ENCODE measurements at places on chromosomes 1 and 21.
A peak's percentile ranks its signal among the peaks of the same experiment; 100 is the strongest.

- ATAC-seq = no peak
Observed at GRCh38 chr1:185291652-185292051, 25.4 kb downstream of the IVNS1ABP start.

DNA sequence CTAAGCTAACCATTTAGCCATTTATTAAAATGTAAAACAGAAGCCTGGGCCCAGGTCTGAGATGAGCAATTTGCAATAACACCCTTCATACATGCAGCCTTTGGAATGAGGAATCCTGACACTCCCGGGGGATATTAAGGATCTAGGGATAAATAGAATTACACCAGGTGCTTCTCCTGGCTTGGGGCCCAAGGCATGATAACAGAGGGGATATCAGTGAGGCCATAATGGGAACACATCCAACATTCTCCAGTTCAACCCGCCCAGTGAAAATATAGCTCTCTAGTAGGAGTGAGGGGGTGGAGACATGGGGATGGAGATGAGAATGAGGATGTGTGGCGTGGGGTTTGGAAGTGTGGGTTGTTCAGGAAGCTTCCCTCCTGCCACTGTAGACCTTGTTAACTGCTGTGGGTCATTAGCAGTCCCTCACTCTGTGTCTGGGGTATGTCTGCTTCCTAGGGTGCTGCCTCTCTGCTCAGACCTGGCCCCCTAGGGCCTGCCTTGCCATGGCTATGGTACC lies 57.9 kb upstream of the KANK4 start:
- ATAC-seq = no peak

GRCh38 chr1:81833722-81834121 lies 33.0 kb downstream of the ADGRL2 start:
- ATAC-seq = no peak

- ATAC-seq = peak; percentile 4
Observed at GRCh38 chr1:151157067-151157531, 650 bp downstream of the TNFAIP8L2 start.

DNA sequence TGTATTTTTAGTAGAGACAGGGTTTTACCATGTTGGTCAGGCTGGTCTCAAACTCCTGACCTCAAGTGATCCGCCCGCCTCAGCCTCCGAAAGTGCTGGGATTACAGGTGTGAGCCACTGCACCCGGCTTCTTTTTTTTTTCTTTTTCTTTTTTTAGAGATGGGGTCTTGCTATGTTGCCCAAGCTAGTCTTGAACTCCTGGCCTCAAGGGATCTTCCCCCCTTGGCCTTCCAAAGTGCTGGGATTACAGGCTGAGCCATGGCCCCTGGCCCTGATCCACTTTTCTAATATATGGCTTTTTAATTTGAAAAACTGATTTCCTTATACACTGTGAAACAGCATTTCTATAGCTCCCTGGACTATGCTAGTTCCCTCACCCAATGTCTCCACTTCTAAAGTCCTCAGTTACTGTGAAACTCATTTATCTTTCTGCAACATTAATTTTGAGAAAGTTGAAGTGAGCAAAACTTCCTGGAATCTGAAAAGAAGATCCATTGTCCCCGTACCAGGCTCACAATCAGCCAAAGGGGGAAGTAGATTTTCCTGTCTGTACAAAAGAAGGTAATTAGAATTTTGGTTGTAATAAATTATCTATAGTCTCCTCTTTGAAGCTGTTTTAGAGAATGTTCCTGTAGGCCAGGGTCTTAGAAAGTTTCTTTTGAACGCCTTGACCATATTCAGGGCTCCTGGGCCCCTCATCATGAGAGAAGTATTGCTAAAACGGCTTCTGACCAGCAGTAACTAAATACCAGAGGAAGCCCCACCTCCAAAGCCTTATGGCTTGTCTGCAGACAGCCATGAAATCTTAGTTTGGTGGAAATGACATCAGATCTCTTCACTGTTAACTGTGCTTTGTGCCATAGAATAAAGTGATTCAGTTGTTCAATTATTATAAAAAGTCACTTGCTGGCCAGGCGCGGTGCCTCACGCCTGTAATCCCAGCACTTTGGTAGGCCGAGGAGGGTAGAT lies 34.9 kb downstream of the DEGS1 start:
- ATAC-seq = no peak

GRCh38 chr1:15075817-15076216 lies 77.7 kb upstream of the TMEM51 start:
- ATAC-seq = no peak

DNA sequence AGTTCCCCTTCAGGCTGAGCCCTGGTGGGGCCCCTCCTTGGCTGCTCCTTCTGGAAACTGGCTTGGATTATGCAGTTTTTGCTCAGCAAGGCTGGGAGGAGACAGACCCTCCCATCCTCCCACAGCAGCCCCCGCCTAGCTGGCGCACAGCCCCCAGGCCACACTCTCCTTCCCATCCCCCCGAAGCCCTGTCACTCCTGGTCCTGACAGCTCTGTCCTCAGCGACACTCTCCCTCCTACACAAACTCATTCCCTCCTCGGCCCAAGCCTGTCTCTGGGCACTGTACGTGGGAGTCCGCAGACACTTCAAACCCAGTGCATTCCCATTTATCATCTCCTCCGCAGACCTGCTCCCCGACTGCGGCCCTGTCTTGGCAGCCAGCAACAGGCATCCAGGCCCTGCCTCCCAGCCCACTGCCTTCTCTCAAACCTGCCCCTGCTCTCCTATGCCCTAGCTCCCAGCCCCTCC lies 25.0 kb upstream of the EPHB2 start:
- no peak for ATAC-seq

DNA sequence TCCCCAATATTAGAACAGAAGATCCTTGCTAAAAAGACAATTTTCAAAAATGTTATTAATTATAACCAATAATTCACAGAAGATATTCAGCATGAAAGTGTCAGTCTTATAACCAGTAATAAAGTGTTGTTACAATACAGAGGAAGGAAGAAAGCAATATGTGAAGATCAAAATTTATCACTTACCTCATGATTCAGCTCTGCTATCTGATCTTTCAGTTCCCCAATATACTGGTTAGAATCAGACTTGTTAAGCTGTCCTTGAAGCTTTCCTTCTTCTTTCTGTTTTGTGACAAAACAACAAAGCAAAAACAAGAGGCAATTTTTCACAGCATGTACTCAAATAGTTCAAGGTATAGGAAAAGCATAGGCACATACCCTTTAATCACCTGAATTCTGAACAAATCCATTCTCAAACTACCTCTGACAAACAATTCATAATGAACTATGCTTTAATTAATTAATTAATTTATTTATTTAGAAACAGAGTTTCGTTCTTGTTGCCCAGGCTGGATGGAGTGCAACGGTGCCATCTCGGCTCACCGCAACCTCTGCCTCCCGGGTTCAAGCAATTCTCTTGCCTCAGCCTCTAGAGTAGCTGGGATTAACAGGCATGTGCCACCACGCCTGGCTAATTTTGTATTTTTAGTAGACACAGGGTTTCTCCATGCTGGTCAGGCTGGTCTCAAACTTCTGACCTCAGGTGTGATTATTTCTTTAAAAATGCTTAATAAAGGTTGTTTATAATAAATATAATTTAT lies 76.9 kb upstream of the GFI1 start:
- ATAC-seq = no peak

- ATAC-seq = no peak
Observed at GRCh38 chr1:101203820-101204540, 32.8 kb upstream of the S1PR1 start.

DNA sequence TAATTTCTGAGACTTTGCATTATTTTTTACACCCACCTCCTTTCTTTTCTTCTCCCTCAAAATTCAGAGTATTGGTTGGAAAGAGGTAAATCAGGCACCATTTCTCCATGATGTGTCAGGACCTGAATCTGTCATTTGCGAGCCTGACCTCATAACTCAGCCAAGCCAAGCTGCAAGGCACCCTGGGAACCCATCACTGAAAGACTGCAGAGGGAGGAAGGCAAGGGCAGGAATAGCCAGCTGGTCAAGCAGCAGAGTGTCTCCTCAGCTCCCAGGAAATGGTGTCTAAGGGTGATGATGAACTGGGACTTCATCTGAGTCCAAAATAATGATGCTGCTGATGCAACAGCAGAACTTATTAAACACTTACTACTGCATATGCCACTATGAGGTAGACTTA lies 556.6 kb downstream of the OMA1 start:
- no peak for ATAC-seq

DNA sequence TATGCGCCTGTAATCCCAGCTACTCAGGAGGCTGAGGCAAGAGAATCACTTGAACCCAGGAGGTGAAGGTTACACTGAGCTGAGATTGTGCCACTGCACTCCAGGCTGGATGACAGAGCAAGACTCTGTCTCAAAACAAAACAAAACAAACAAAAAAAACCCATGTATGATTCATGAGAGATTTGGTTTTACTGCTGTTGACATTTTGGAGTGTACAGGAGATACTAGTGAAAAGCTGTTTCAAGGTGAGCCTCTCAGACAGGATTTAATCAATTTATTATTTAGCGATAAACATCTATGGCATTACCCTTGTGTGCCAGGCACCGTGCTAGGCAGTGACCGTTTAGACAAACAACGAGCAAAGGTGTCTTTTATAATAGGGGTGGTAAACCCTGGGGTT lies 16.5 kb downstream of the LHX4 start:
- no peak for ATAC-seq

GRCh38 chr1:222275729-222276465 lies 272.0 kb downstream of the HHIPL2 start:
- ATAC-seq = no peak

DNA sequence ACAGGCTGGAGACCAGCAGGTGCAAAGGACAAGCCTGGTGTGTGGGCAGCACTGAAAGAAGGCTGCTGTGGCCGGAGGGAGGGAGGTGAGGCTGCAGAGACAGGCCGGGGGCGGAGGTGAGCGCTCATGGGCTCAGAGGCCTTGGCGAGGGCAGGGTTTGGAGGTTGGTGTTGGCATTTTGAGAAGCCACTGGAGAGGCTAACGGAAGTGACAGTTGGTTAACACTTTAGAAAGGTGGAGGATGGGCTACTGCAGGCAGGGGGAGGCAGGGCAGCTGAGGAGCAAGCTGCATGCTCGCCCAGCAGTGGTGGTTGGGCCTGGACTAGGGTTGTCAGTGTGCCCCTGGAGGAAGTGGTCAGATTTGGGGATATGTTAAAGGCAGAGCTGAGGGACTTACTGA lies 37.5 kb downstream of the QSOX1 start:
- ATAC-seq = no peak

DNA sequence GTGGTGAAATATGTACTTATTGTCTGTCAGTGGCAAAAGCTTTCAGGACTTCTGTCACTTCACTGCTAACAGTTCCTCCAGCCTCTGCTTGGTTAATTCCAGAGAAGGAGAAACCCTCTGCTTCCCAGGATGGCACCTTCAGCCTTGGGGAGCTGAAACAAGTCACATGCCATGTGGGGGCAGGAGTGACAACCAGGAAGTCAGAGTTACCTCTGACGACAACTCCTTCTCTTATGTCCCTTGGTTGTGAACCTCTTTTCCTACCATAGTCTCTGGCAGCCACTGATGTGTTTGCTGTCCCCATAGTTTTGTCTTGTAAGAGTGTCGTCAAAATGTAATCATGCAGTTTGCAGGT lies 53.6 kb downstream of the FCRL5 start:
- ATAC-seq = no peak

GRCh38 chr1:43992232-43992995 lies 1.0 kb downstream of the CCDC24 start:
- no peak for ATAC-seq

- peak; percentile 50 for ATAC-seq
Observed at GRCh38 chr1:187051618-187052232, 223.0 kb downstream of the PLA2G4A start.

- ATAC-seq = no peak
Observed at GRCh38 chr1:14788080-14788479, 189.6 kb downstream of the KAZN start.

DNA sequence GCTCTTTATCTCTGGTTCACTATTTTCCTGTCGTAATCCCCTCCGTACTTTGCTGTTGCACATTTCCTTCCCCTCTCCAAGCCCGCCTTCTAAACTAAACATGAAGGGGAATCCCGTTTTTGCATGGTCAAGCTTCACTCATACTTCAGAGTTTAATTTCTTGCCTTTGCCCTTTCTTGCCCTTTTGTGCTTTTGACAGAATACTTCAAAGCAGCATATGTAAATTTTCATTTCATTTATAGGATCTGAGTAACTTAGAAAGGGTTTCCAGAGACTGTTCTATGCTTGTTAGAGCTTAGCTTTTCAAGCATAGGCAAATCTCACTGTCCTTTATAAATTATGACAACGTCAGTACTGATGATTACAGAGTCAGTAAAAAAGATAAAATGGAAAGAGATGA lies 27.7 kb downstream of the SPATA45 start:
- no peak for ATAC-seq

DNA sequence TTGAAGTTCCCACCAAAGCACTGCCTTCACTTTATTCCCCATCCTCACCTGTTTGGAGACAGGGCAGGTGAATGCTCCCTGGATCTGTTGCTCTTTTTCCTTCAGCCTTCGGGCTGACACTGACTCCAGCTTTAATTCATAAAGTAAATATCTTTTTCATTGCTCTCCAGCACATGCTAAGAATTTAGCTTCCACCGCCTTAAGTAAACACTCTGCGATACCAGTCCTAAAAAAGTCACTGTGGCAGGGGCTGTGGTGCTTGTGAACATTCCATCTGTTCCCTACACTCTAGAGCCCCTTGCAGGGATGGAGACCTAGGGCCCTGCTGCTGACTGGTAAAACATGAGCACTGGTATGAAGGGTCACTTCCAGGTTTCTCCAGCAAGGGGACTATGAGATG lies 896 bp upstream of the PLA2G2A start:
- ATAC-seq = no peak

GRCh38 chr1:32539584-32540571 lies 651 bp downstream of the ZBTB8A start:
- ATAC-seq = peak; percentile 62

DNA sequence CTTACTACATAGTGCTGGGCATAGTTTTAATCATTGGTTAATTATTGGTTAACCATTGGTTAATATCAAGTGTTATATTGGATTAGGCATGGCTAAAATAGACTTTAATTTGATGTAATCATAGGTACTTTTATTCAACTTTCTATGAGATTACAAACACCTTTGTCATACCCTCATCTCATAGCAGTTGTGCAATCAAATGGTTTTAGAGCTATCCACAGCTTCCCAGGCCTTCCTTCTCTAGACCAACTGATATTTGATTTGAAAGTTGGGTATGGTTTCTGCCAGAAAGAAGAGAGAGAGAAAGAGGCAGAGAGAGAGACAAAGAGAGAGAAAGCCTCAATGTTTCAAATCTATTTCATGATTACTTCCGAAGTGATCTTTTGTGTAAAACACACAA lies 9.6 kb upstream of the RGS1 start:
- ATAC-seq = no peak

DNA sequence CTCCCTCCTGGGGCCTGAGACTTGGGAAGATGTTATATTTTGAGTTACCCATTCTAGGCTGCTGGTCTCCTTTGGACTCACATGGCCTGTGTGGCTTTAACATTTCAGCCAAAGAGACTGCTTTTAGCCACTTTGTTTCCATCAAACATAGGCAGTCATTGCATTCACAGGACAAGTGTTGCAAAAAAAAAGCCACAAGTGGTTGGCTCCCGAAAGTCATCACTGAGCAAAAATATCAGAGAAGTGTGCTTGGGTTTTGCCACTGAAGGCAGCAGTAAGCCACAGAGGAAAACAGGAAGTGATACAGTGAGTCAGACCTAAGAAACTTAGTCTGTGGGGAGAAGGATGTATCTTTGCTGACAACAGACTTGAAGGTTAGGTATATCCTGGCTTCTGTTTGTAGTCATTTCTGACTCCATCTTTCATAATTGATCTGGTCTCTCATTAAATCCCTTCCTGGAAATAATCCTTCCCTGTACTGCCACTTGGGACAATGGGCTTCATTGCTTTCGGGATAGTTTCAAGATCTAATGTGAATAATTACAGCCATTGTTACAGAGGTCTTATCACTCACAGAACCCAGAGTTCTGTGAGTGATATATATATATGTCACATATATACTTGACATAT lies 80.9 kb downstream of the COLGALT2 start:
- peak; percentile 84 for ATAC-seq

- no peak for ATAC-seq
Observed at GRCh38 chr21:37237764-37238163, 29.4 kb downstream of the VPS26C start.
